ENCODE measurements at places on chromosomes 3 and 15. TPM values are rescaled to one million over a fixed set of nuclear protein-coding genes. Genes with fewer than 3 reads are reported as not detected.

DNA sequence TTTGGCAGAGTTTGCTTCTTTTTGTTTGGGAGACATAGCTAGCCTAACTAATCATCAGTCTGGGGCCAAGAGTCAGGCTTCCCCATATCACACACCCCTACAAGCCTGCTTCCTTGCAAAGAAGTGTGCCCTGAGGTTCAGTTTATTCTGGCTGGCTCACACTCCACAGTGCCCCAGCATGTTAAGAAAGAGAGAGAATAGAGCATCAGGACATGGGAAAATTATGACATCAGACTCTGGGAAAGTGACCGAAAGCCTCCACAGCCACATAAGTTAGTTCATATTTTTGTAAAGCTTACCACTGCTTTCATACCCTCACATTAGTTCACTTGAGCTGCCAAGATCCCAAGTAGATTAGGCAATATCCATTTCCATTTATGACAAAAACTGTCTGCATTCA is 63.0 kb upstream of the CFAP161 start:
- peak; percentile 50 for DNase-seq

GOLGA6L25 gene
- polyA plus RNA-seq, result not detected

MAP6D1 gene
- polyA plus RNA-seq, result 3.9 TPM

NOP10 gene
- 352 TPM for polyA plus RNA-seq

GRCh38 chr3:168618827-168619470 is 523.2 kb upstream of the GOLIM4 start:
- DNase-seq, result no peak

DNA sequence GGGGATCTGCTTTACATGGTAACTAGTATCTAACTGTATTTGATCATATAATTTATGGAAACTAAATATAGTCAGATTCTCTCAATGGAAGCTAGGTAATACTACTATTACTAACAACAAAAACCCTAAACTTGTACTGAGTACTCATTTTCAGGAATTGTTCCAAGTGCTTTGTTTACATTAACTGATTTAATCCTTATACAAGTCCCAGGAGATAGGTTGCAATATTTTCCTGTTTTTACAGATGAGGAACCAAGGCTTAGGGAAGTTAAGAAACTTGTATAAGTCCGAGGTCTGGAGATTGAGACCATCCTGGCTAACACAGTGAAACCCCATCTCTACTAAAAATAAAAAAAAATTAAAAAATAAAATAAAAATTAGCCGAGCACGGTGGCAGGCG is 7.5 kb upstream of the MTHFS start:
- DNase-seq, result no peak

GRCh38 chr3:54034971-54035370 is 87.4 kb upstream of the CACNA2D3 start:
- DNase-seq, result no peak

- no peak for DNase-seq
These were observed 17.3 kb downstream of the KCNH8 start for GRCh38 chr3:19165654-19166053.

ADGRG7 gene
- not detected for polyA plus RNA-seq

GRCh38 chr3:188868803-188869202 is 303.0 kb upstream of the TPRG1 start:
- no peak for DNase-seq

C3orf33 gene
- 2.0 TPM for polyA plus RNA-seq

GABRR3 gene
- not detected for polyA plus RNA-seq

NEK4 gene
- 10.0 TPM for polyA plus RNA-seq

RAD51 gene
- polyA plus RNA-seq, result 8.9 TPM

GRCh38 chr15:35111861-35112260 is 26.8 kb upstream of the NANOGP8 start:
- no peak for DNase-seq

FANCI gene
- polyA plus RNA-seq, result 11.5 TPM

DNA sequence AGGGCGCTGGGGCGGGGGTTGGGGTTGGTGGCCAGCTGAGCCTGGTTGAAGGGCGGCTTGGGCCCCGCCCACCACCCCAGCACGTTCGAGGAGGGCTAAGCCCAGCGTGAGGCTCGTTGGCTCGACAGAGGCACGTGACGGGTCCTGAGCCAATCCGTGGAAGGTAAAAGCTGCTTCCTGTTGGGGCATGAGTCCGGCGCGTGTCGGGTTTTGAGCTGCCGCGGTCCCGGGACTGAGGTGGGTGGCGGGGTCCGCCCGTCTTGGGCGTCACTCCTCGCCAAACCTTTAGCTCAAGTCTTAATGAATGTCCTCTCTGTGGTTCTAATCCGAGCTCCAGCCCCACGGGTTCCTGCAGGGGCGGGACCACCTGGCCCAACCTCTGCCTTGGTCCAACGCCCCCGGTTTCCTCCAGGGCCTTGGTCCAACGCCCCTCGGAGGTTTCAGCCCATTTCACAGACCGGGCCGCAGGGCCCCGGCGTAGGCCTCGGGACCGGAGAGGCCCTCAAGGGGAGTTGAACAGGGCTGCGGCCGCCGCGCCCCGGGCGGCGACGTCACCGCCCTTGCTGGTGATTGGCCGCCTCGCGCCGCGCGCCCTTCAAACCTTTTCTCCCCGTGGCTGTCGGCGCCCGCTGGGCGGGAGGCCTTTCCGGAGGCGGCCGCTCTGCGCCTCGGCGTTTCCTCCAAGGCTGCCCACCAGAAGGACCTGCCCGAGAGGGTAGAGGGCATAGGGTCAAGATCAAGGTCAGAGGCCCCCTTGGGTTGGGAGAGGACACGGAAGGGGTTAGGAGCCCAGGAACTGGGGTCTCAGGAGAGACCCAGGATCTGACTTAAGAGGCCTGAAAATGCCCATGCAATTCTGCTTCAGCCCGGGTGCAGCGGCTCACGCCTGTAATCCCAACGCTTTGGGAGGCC is at the start of gene RCCD1:
Gene RCCD1, plus strand, starts transcription at position 173 of the 912 bp plus-strand sequence. CDS start 1,851 bp downstream, outside the sequence.
- peak; percentile 68 for DNase-seq

All from BJ (cell line).